Mammary epithelial cell (primary cell): ENCODE measurements at places on chromosomes 6 and 20. TPM values are rescaled to one million over a fixed set of nuclear protein-coding genes. Genes with fewer than 3 reads are reported as not detected.

- DNase-seq = no peak
These were observed 881 bp upstream of the MCM3 start for GRCh38 chr6:52285177-52286068.

- DNase-seq = no peak
These were observed 109.9 kb upstream of the TIAM2 start for GRCh38 chr6:154885214-154885613.

The PHACTR2 gene
- 32.1 and 38.6 TPM in 2 replicates for total RNA-seq

GRCh38 chr6:65229825-65230224 lies 477.2 kb downstream of the EYS start:
- DNase-seq = no peak

- peak; percentile 12 for DNase-seq
These were observed 6.6 kb upstream of the BTBD9 start for GRCh38 chr6:38646166-38646878.

GRCh38 chr6:2744209-2744771 lies 6.4 kb downstream of the MYLK4 start:
- no peak for DNase-seq

The ADGRG6 gene
- 18.4 and 28.5 TPM in 2 replicates for total RNA-seq

DNA sequence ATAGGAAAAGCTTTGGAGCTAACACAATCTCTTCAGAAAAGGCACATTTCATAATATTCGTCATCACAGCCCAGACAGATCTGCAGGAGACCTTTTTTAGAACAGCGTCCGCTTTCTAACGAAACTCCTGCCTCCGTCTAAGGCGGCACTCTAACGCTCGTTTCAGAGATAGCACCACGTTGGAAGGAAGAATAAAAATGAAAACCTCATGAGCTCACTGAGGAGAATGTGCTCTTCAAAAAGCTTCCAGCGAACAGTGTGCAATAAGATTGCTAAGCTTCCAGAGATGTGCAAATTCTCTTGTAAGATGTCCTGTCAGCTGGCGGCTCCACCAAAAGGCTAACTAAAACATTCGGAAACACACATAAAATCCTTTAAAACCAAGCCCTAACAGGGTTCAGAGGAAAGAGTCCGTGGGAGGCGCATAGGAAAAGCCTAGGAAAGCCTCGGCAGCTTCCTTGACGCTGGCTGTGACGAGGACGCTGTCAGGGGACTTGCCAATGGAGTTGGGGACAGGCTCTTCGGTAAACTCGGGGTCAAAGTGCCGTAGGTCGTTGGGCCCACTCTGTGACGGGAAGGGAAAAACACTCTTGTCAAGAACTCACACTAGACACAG lies 117.6 kb upstream of the SLC2A12 start:
- DNase-seq = peak; percentile 22

- peak; percentile 95 for DNase-seq
These were observed at the start of gene SOX4 for GRCh38 chr6:21593412-21593926. TSS of gene SOX4 (plus strand) at chr6:21593751. CDS start at chr6:21594535, 784 bp downstream.

- DNase-seq = peak; percentile 10
These were observed 972.9 kb upstream of the FLRT3 start for GRCh38 chr20:15310361-15310760.

The RBPJL gene
- not detected for total RNA-seq

- no peak for DNase-seq
These were observed 46.6 kb upstream of the AFDN start for GRCh38 chr6:167779993-167780655.

The RAET1E gene
- 13.7 and 15.0 TPM in 2 replicates for total RNA-seq

DNA sequence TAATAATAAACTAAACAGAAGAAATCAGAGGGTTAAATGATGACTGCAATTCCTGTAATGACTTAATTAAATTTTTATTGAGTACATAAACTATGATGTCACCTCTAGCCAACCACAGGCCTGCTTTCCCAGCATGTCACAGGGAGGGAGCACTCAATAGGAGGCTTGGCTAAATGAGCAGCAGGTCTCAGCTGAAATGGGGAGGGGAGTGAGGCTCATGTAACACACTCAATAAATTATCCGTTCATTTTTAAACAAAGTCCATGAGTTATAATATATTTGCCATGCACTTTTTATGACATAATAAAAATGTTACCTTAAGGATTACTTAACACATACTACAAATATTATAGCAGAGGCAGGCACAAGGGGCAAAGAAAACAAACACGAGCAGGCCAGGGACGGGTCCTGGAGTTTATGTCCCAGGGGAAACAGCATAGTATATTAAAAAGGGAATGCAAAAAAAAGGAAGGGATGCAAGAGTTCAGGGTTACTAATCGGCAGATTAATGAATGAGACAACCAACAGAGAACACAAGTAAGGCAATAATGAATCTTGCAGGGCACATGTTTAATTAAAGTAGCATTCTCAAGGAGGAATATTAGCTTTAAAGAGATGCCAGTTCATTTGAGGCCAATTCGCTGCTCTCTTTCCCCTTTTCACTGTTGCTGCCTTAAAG lies 27.1 kb upstream of the FAM83C start:
- no peak for DNase-seq

GRCh38 chr6:5086294-5086890 lies 1.3 kb downstream of the PPP1R3G start:
- DNase-seq = no peak

The TRIM10 gene
- not detected for total RNA-seq

DNA sequence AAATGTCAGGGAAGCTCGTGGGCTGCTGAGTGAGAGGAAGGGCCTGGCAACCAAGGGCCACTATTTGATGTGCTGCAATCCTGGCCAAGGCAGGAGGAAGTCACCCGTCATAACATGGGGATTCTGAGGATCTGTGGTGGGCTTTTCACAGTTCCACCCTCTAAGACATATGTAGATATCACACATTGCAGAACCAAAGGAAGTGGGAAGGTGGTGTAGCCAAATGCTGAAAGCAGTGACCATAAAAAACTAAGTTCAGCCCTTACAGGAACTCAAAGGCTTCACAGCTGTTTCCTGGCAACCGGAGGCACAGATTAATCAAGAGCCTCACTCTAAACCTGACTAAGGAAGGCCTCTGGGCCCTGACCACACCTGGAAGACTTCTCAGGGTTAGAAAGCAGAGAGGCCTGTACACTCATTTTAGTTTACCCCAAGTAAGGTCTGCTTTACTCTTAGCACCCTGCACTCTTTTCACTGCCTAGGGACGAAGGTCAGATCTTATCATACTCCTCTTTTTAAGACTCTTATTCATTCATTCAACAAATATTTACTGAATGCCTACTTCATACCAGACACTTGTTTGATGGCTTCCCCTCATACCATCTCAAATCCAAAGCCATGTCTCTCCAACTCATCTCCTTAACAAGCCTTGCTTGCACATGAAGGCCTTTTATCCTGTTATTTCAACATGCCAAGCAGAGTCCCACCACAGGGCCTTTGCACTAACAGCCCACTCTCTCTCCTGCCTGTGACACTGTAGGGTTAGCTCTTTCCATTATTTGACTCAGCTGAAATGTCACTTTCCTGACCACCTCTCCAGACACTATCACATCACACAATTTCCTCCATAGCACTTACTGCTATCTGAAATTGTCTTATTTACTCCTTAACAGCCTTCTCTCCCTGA lies 2.6 kb downstream of the UBE2V1 start:
- DNase-seq = peak; percentile 84

The LAMP5 gene
- total RNA-seq = not detected

The NT5E gene
- total RNA-seq = 210 and 228 TPM in 2 replicates

The C20orf204 gene
- 0.67 TPM for total RNA-seq

The HLA-DOB gene
- total RNA-seq = 3.8 and 5.5 TPM in 2 replicates

The MUCL3 gene
- not detected for total RNA-seq

The TSHZ2 gene
- 10.0 and 11.1 TPM in 2 replicates for total RNA-seq

GRCh38 chr6:143298071-143298470 lies 152.4 kb downstream of the ADAT2 start:
- DNase-seq = no peak

- DNase-seq = no peak
These were observed 7.6 kb downstream of the GLP1R start for GRCh38 chr6:39056191-39056590.

The POU5F1 gene
- total RNA-seq = 1.0 TPM

The HLA-DQA1 gene
- total RNA-seq = not detected in 2 replicates

- DNase-seq = no peak
These were observed 161.5 kb upstream of the HEY2 start for GRCh38 chr6:125587666-125588632.

- peak; percentile 57 for DNase-seq
These were observed at the start of gene GPR6 for GRCh38 chr6:109978174-109979032. TSS of gene GPR6 (plus strand) at chr6:109978311. CDS start at chr6:109979113, 802 bp downstream.

The DEFB132 gene
- not detected for total RNA-seq

The KHDC1L gene
- not detected in 2 replicates for total RNA-seq

The TBX18 gene
- total RNA-seq = not detected

The NRM gene
- 4.1 and 13.2 TPM in 2 replicates for total RNA-seq

DNA sequence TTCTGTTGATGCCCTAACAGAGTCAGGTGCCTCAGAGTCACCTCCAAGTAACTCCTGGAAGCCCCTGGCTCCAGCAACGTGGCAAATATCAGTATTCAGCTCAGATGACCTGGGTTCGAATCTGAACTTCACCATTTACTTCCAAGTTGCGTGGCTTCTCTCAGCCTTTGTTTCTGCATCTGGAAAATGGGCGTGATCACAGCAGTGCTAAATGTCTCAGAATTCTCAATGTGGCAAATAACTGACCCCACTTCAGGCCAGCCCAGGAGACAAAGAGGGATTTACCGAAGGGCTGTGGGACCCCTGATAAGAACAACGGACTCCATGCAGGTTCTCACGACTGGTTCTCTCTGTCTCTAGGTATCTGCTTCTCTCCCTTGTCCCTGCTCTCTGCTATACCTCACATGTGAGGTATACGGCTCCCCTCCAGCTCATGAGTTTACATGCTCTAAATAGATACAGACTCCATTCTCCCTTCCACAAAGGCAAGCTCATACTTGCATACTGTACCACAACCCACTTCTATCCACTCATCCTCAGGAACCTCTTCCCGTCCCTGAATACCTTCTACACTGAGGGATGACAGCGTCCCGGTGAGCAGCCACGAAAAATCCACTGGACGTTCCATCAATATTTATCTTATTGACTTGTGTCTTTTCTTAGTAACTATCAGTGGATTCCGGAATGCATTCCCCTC lies 84.1 kb downstream of the SNX5 start:
- DNase-seq = peak; percentile 69

GRCh38 chr6:79543886-79544285 lies 6.7 kb upstream of the LCA5 start:
- DNase-seq = no peak

- no peak for DNase-seq
These were observed 8.6 kb upstream of the FRMD1 start for GRCh38 chr6:168087436-168088160.

- DNase-seq = peak; percentile 93
These were observed 108.4 kb upstream of the PLEKHG1 start for GRCh38 chr6:150491131-150491810.

The HRH3 gene
- total RNA-seq = not detected in 2 replicates

GRCh38 chr6:56850626-56851025 lies 104.3 kb upstream of the BEND6 start:
- peak; percentile 8 for DNase-seq

- peak; percentile 53 for DNase-seq
These were observed 7.0 kb downstream of the UBD start for GRCh38 chr6:29552512-29553051.

GRCh38 chr6:57021086-57021720 lies 25.3 kb upstream of the KIAA1586 start:
- DNase-seq = peak; percentile 30

The COL11A2 gene
- 0.45 and 0.64 TPM in 2 replicates for total RNA-seq

The EYA2 gene
- total RNA-seq = 1.0 TPM
